ENCODE measurements at places on chromosomes 7 and 10.

DNA sequence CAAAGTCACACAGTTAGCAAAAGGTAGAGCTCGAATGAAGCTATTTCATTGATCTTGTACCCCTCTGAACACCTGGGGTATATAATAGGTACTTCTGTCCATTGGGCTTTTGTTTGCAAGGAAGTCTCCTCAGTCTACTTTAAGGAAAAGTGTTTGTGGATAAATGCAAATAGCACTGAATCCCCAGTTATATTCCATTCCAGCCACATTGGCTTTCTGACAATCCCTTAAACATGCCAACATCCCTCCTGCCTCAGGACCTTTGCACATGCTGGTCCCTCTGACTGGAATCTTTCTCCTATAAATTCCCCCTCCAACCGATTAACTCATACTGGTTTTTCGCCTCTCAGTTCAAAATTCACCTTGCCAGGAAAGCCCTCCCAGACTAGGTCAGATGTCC, 17.1 kb downstream of the DUSP5 start:
- DNase-seq: no peak

DNA sequence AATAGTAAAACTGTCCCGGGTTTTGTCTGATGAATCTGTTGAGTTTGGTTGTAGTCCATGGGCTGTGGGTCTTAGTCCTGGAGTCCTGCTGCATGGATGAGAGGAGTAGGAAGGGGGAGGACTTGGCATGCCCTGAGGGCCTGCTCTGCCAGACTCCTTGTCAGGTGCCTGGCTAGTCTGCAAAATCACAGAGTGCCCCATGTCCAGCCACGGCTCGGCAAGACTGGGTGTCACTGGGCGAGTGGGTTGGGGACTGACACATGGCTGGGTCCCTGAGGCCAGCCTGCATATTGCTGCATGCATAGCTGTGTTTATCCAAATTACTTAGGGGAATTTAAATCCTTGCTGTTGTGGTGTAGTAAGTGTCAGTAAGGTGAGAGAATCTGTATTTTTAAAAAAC, 9.7 kb downstream of the MINDY4 start:
- no peak for DNase-seq

- no peak for DNase-seq
Observed at GRCh38 chr10:122966879-122967278, 12.9 kb upstream of the C10orf88 start.

- DNase-seq: no peak
Observed at GRCh38 chr7:106480161-106480579, 180.8 kb downstream of the CCDC71L start.

DNA sequence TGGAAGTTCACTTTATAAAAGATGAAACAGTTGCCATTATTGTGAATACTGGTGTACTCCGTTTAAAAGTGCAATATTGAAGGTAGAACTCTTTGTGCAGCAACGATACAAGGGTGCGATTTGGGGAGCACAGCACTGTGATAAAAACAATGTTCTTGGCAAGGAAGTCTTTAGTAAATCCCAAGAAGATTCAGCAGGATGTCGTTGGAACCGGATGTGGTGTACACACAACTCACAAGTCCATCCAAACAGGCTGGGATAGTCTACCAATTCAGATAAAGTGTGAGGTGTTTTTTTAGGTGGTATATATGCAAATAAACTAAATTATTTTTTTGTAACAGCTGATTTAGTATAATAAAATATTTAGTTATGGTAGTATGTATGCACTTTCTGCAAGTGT, 46.7 kb downstream of the ZNF777 start:
- DNase-seq: no peak

GRCh38 chr7:155449008-155449868, 8.7 kb upstream of the EN2 start:
- no peak for DNase-seq

DNA sequence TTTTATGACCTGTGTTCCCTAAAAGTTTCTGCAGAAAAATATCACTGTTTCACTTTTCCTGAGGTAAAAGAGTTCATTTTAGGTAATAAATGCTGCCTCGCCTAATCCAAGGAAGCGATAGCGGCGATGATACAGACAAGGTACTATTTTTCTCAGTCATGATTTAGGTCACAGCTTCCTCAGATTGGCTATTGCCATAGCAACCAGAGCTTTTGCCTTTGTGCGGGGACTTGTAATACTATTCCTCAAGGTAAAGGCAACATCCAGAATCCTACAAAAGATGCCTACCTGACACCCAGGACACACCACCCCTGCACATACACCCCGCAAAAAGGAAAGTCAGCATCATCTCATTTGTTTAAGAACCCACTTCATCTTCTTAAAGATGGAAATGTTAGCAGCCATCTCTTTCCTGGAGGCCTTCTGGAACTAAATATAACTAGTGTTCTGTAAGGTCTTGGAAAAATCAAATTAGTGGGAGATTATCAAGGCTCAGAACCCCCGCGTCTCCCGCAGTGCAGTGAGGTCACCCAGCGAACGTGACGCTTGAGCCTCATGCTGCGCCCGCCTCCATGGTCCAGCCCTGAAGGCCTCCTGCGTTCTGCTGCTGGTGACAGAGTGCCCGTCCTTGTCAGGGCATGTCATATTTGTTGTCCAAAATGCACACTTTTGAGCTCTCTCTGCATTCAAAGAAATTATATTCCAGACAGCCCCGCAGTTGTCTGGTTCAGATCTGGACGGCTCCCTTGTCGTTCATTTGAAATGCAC, 402.0 kb upstream of the RNF32 start:
- no peak for DNase-seq

DNA sequence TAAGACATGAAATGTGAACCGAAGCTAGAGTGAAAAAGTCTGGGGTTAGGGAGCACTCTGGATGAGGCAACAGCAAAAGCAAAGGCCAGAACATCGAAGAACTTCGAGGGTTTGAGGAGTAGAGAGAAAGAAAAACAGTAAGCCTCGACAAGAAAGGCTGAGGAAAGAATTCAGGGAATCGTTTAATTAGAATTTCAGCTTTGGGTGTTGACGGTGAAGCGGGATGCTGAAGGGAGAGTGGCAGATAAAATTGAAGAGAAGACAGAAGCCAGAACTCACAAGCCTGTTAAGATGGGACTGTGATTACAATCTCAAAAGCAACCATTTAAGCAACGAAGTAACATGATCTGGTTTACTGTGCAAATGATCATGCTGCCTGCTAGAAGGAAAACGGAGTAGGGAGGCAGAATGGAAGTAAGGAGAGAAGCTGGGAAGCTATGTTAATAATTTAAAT, 2.1 kb downstream of the TRDMT1 start:
- DNase-seq: no peak

DNA sequence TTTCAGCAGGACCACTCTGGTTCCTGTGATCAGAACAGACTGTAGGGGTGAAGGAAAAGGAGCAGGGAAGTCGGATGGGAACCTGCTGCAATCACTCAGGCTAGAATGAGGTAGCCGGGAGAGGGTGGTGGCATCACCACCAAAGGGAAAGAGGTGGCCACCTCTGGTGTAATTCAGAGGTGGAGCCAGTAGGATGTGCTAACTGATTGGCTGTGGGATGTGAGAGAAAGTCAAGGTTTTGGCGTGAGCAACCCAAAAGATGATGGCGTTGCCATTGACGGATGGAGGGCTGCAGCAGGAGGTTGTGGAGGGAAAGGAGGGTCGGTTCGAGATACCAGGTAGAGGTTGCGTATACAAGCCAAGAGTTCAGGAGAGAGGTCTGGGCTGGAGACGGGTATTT, 7.4 kb upstream of the VSIR start:
- DNase-seq: no peak

GRCh38 chr7:47190462-47190861, 391.4 kb downstream of the TNS3 start:
- no peak for DNase-seq
